ENCODE measurements at places on chromosomes 13 and 19.

DNA sequence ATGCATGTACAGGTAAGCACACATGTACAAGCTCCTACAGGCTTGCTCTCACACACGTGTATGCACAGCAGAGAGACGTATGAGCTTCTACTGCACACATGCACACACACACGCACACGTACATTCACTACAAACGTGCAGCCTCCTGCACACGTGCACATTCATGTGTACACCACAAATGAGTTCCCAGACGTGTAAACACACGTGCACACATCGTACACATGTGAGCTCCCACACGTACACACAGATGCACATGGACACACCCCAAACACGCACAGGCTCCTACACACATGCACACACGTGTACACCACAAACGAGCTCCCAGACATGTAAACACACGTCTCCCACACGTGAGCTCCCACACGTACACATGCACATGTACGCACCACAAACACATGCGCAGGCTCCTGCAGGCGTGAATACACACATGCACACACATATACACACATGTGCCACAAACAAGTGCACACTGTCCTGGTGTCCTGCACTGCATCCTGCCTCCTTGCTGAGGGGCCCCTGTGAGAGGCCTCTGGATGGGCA, 83.7 kb upstream of the MCF2L start:
- DNase-seq: no peak

DNA sequence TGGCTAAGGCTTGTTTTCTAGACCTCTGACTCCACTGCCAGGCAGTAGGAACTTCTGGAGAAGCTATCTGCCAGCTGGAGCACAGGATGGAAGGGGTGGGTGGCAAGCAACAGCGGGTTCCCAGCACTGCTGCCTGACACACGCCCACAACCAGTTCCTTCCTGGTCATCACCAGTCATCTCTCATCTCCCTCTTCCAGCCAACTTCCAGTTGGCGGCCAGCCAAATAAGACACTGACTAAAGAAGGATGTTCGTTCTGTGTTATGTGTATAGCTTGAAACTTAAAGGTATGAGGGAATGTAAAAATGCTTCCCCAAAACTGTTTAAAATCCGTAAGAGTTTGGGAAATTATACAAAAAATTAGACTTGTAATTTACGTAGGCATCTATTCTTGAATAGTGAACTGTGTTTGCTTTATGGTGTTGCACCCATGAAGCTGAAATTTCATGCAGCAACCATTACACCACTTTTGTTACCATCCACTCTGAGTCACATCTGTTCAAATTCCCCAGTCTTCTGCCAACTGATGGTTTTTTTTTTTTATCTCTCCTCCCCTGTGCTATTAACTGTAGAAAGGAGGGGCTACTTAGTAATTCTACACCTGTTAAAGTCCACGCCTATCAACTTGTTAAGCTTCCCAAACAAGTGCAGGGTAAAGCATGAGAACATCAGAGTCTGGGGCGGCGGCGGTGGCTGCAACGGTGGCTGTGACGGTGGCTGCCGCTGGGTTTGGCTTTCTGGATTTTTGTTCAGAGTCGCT, 86.2 kb upstream of the FRY start:
- DNase-seq: no peak

DNA sequence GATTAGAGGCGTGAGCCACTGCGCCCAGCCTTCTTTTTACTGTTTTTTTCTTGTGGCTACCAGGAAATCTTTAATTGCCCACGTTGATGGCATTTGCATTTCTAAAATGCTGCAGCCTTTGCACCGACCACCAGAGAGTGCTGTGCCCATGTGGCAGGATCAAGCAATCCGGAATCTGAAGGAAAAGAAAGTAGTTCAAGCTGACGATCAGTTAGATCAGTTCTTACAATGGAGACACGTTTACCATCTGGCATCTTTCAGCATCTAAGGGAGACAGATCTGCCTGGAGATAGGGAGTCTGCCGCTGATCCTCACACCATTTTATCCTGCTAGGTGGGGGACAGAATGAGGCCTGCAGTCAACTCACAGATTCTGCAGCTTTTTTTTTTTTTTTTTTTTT, 19.9 kb downstream of the TINCR start:
- DNase-seq: no peak

DNA sequence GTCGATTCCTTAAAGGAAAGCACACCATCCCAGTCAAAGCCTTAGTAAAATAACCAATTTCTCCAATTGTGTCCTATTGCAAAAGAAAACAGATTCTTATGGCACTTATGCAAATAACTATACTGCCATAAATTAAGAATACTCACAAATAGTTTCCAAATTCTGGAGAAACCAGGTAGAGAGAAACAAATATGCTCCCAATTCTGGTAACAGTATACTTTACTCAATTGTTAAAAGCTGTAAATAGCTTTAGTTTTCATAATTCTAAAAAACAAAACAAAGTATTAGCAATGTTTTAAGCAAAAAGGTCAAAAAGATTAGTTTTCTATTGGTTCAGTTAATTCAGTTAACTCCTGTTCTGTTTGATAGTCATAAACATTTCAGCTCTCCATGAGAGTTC, 18.2 kb upstream of the UBAC2 start:
- no peak for DNase-seq

- DNase-seq: no peak
Observed at GRCh38 chr19:13078381-13078780, 24.3 kb downstream of the LYL1 start.

DNA sequence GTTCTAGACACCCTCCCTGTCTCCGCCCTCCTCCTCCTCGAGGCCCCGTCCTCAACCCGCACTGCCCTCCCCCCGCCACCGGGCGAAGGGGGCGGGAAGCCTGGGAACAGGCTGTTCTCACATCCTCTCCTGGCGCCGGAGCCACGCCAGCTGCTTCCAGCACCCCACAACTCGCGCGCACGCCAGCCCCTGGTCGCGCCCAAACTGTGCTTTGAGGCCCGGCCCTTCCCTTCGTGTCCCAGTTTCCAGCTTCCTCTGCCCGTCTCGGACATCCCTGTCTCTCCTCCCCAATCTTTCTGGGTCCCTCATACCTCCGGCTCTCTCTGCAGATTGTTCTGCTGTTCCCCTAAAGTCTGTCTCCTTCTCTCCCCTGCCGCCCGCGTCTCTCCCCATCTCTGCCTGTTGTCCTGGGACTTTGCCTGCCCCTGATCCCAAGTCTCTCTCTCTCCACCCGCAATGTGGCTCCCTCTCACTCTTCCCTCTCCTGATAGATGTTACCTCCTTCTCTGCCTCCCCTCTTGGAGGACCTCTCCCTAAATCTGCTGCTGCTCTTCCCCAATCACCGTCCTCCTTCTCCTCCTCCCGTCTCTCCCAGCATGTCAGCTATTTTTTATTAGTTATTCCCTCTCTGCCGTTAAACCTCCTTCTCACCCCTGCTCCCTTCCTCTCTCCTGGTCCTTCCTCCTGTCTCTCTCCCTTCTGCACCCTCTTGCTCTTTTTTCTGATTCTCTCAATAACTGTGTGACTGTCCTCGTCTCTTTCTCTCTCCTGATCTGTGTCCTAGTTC, 14.2 kb downstream of the DPF1 start:
- DNase-seq: no peak

DNA sequence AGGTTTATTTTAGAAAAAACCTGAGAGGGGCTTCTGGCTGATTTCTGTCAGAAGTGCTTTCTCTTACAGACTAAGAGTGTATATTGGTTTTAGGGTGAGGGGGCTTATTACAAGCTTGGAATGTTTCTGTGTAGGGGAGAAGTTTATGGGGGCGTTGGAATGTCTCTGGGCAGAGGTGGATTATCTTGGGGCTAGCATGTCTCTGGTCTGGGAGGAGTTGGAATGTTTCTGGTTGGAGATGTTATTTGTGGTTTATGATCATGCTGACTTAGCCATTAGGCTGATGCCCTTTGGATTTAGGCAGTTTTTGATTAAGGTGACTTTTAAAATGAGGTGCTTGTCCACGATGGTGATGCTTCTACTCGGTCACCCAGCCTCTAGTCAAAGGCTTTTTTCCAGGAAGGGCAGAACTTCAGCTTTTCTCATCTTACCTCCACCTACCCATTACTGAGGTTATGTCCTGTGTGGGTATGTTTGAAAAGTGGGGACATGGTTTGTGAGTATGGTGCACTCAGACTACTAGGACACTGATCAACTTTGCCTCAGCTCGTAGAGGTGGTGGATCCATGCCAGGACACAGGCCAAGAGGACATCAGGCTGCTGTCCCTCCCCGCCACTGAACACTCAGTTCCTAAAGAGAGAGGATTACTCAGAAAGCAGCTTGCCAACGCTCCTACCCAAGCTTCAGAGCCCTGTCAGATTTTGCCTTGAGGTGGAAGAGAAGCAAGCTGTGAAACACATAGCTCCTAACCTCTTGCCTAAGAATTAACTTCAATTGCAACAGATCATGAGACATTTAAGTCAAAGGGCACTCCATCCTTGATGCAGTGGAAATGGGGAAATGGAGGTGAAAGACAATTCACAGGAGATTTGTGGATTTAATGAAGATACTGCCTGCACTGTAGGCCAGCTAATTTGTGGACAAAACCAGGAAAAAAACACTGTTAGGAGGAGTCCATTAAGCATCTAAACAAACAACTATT, 63.6 kb downstream of the ZNF44 start:
- no peak for DNase-seq

GRCh38 chr13:48156466-48156865, 61.6 kb upstream of the MED4 start:
- DNase-seq: no peak

- DNase-seq: peak; percentile 44
Observed at GRCh38 chr13:108176685-108177274, 38.6 kb downstream of the LIG4 start.

Data from NK-92 treated with Interleukin-12 subunit alpha and Interleukin-12 subunit beta, amount 100 ng/mL, for 24 hours (cell line).